CD8-positive, alpha-beta T cell (primary cell): ENCODE measurements at places on chromosomes 2 and 18.

DNA sequence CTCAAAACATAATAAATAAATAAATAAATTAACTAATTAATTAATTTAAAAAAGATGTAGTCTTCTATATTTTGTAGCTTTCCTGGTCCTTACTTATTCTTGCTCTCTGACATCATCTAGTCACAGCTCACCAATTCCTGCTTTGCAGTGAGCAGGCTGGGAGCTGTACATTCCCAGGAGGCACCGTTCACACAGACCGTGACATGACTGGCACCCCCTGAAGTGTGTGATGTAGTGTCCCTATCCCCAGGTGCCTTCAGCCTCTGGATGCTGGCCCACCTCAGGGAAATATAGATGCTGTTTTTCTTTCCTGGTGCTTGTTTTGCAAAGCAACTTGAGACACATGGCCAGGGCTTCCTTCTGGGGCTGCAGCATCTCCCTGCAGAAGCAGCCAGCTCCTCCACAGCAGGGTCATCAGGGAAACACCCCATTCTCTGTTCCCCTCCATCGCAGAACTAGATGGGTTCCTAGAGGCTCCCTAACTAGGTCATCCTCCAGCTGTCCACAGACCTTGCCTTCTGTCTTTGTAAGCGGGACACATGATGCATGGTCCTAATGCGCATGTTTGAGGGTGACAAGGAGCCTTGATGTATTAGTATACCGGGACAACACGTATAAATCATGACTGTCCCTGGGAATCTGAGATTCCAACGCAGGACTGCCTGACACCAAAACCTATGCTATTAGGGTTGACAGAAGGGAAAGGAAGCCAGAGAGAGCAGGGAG, 76.4 kb downstream of the RHOB start:
- DNase-seq, result no peak

- no peak for DNase-seq
Observed at GRCh38 chr2:40282428-40282827, 169.5 kb downstream of the SLC8A1 start.

- peak; percentile 70 for DNase-seq
Observed at GRCh38 chr2:97699765-97700444, 13.5 kb upstream of the ZAP70 start.

- DNase-seq, result no peak
Observed at GRCh38 chr2:152098496-152099366, at the start of gene CACNB4. Gene CACNB4 (minus strand): TSS chr2:152099044.

DNA sequence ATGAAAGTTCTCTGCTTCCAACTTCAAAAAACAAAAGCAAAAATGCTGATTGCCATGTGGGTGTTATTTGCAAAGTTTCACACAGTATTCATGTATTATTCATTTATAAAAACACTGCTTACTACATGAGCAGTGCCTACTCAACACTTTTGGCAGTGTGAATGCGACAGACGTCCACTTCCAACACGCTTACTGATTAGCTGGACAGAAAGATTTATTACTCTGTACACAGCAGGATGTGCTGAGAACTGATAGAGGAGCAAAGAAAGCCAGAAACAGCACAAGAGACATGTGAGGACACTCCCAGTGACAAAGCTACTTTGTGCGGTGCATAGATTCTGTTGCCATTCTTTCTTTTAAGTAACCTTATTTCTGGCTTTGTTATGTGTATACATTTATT, 258.8 kb downstream of the DLGAP1 start:
- no peak for DNase-seq
